ENCODE measurements at places on chromosomes 7 and 10.

DNA sequence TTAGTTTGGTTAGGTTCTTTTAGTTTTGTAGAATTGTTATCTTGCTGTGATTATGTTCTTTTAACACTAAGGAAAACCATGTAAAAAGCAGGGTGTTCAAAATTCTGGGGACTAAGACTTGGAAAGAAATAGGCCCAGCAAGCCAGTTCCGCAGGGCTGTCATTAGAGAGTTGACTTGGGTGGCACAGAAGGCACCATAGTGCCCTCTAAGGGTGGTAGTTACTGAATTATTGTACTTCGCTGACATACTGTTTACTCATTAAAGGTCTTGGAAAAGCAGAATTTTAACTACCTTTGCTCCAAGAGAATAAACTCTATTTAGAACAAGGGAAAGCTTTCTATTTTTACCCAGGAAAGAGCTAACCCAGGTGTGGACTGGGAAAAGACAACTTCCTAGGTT lies 86.5 kb downstream of the OTUD1 start:
- no peak for DNase-seq

DNA sequence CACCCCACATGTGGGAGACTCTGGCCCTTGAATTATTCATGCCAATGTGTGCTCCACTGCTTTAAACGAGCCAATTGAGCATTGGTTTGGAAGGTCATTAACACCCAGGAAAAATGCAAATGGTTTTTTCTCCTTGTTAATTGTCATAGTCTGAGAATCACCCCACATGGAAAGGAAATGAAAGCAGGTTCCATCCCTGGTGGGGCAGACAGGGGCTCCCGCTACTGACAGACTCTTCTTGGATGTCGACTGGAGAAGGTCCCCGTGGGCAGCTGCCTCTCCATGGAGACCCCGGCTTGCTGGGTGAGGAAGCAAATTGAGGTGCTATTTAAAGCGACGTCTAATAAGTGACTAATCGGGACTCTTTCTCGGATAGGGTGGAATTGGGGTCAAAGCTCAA lies 32.0 kb upstream of the EN2 start:
- DNase-seq, result no peak

DNA sequence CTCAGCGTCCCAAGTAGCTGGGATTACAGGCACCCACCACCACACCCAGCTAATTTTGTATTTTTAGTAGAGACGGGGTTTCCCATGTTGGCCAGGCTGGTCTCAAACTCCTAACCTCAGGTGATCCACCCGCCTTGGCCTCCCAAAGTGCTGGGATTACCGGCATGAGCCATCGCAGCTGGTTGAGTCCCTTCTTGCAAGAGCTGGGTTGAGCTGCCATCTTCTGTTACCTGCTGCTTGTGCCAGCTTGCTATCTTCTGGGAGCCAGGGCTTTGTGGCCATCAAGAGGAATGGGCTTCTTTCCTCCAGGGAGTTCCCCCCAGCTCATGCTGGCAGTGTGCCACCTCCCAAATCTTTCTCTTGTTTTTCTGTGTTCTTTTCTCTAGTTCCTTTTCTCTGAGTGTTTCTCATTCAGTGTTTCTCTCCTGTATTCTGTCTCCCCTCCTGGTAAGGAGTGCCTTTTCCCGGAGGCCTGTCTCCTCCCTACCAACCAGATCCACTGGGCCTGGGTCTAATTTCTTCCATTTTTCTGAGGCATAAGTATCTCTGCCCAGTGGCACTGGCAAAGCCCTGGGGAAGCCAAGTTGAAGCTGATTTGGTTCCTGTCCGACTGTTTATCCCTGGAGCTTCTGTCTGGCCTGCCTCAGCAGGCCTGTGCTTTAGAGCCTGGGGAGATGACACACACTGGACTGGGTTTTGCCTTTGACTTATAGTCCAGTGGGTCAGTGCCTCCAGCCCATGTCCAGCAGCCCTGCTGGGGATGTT lies 3.7 kb downstream of the DBNL start:
- no peak for DNase-seq

- DNase-seq, result no peak
Measured at GRCh38 chr7:45000093-45001032, at the start of gene CCM2. TSS of gene CCM2 (plus strand) at chr7:45000201. CDS start at chr7:45000334, 133 bp downstream.

- DNase-seq, result no peak
Measured at GRCh38 chr10:79491143-79491835, 21.0 kb upstream of the EIF5AL1 start.

Data from stimulated activated CD8-positive, alpha-beta memory T cell treated with anti-CD3 and anti-CD28 coated beads, Interleukin-4, amount 100 ng/mL, for 4 hours (primary cell).